Muscle of leg (tissue), 16 donors: ENCODE measurements at places on chromosomes 2 and 18. TPM values are rescaled to one million over a fixed set of nuclear protein-coding genes. Genes with fewer than 3 reads are reported as not detected.

EGR4 gene
- not detected for total RNA-seq

DNA sequence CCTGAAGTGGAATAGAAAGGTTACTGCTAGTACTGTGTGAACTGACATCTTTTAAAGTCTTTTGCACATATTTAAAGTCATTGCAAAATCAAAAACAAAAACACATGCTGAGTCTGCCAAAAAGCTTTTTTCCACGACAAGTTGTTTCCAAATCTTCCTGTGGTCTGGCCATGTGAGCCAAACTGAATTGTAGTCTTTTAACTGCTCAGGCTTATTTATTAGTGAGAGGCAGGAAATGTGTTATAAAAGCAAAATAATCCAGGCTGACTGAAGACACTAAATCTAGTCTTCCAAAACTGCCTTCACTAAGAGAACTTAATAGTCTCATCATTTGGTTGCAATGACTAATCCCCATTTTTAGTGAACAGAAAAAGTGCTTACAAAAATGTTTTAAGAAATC, 2.3 kb downstream of the KRCC1 start:
- peak; percentile 86 for DNase-seq

DNA sequence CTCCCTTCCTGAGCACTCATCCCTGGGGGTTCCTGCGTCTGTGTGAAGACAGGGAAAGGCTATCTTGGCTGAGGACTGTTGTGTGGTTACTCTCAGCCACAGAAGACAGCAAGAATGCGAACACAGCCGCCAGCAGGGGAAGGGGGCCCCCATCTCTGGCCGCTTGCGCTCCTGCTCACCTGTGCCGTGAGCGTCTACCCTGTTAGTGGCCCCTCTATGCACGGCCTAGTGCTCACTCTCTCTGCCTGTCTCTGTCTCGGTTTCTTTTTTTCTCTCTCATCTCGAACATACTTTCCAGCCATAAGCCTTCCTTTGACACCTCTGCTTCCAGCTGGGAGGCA, 206.7 kb upstream of the APCDD1 start:
- no peak for DNase-seq

GRCh38 chr2:240392948-240393830, 42.3 kb upstream of the GPC1 start:
- no peak for DNase-seq

- DNase-seq = no peak
These were observed 427.1 kb downstream of the EIPR1 start for GRCh38 chr2:2950403-2950952.

- DNase-seq = no peak
These were observed 102.8 kb downstream of the MYCN start for GRCh38 chr2:16043192-16043591.
